Upper lobe of right lung (tissue), 1 donor: ENCODE measurements at places on chromosomes 7 and 10.

GRCh38 chr7:135763261-135763660 is 14.6 kb upstream of the FAM180A start:
- H3K27ac ChIP-seq, result no peak overlapping the region
- no peak for DNase-seq
- no peaks in the 10 kb centered on the region for H3K36me3 ChIP-seq
- H3K4me1 ChIP-seq, result peaks cover 9% of the 10 kb centered on the region
- no peak overlapping the region for H3K4me3 ChIP-seq

DNA sequence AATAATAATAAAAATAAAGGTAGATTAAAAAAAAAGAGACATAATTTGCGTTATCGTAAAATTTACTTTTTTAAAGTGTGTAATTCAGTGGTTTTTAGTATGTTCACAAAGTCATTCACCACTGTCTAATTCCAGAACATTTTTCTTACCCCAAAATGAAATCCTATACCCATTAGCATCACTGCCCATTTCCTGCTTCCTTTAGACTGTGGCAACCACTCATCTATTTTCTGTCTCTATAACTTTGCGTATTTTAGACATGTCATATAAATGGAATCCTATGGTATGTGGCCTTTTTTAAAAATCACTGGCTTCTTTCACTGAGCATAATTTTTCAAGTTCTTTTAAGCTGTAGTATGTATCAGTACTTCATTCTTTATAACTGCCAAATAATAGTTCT is 53.6 kb downstream of the KAT6B start:
- no peaks in the 10 kb centered on the region for H3K36me3 ChIP-seq
- H3K27ac ChIP-seq, result no peak overlapping the region
- no peak for DNase-seq

- H3K27ac ChIP-seq, result no peak overlapping the region
- no peak overlapping the region for H3K4me3 ChIP-seq
- no peak for DNase-seq
- no peaks in the 10 kb centered on the region for H3K4me1 ChIP-seq
- H3K27me3 ChIP-seq, result no peaks in the 10 kb centered on the region
These were observed 340.4 kb downstream of the OTUD1 start for GRCh38 chr10:23779301-23779700.

DNA sequence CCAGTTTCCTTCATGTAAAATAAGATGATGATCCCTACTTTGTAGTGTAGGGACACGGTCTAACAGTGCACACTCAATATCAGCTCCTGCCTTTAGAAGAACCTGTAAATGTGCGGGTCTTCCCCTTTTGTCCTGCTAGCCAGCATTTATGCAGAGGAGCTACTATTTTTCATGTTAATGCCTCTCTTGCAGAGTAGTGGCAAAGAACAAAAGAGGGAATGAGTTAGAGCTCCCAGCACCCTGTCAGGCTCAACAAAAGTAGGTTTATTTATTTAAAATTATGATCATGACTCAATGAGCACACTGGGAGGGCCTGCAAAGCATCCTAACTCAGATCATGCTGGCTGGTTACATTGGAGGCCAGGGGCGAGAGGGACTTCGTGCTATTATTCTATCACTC is 414.5 kb upstream of the COBL start:
- H3K27ac ChIP-seq, result no peak overlapping the region
- no peak for DNase-seq
- no peaks in the 10 kb centered on the region for H3K27me3 ChIP-seq
